ENCODE measurements at places on chromosomes 2 and 18. TPM values are rescaled to one million over a fixed set of nuclear protein-coding genes. Genes with fewer than 3 reads are reported as not detected.

DNA sequence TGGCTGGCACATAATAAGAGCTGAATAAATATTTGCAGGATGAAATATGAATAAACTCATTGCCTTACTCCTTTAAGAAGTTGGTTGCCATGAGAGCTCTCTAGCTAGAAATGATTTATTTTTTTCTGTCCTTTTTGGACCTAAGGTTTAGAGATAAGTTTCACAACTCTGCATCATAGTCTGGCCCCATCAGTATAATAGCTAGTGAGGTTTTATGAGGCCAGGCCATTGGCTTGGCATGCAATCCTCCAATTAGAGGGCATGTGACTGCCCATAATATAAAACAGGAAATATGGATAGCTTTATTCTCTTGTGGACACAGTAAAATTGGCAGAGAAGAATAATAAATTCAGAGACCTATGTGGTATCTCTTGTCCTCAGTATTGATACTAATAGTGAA lies 26.2 kb upstream of the INSIG2 start:
- DNase-seq, result no peak

- no peak for DNase-seq
These were observed 2.6 kb downstream of the IL18RAP start for GRCh38 chr2:102425441-102426132.

The SLC66A2 gene
- 47.2 TPM for total RNA-seq

- DNase-seq, result no peak
These were observed 150.2 kb upstream of the EPAS1 start for GRCh38 chr2:46146866-46147502.

DNA sequence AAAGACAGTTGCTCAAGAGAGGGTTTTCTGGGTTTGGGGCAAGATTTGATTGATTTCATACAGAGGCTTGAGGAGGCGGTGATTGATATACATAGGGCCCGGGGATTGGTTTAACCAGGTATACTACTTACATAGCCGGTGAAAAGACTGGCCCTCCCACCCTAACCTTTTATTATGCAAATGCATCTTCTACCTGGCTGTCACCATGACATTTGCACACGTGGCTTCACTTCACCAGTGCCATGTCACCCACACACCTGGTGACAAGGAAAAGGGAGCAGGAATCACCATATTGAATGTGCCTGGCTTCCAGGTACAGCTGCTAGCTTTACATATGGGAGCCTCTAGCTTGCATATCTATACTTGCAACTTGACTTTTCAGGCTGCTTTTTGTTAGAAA lies 9.7 kb downstream of the ERMN start:
- DNase-seq, result no peak

DNA sequence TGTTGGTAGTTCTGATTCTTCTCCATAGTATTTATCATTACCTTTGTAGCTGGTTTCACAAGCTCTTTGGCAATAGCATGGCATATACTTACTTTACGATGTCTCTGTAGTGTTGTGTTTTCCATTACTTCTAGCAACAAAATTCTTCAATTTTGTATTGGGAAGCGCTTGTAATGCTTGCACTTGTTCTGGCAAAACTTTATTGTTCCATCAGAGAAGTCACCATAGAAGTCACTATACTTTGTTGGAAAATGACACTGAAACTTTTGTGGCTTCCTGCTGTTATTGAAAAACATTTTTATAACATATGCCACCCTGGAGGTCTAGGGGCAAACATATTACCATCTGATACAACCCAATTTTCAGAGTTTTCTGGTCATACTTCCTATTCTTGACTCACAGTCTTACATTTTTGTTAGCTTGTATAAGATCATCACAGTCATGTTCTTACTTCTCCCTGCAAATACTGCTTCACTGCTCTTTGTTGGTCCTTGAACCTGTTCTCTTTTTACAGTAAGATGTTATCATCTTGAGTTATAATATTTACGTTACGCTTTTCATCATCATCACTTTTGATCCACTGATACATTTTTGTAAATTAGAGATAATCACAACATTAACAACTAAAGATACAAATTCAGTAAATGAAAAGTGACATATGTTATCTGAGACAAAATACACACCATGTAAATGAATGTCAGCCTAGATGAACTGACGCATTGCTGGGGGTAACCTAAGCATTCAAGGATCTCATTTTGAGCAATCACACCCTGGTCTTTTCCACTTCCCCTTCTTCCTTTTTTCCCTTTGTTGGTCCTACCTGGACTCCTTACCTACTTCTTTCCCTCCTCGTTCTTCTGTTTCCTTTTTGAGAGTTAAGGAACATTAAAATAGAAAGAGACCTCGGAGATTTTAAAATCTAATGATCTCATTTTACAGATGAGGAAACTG lies 33.3 kb upstream of the CXCR4 start:
- DNase-seq, result no peak
